PC-3 (cell line): ENCODE measurements at places on chromosomes 6 and 20. TPM values are rescaled to one million over a fixed set of nuclear protein-coding genes. Genes with fewer than 3 reads are reported as not detected.

GRCh38 chr6:15365273-15365687, 119.4 kb downstream of the JARID2 start:
- peak overlapping the region; percentile 19; the same call in 1 of the 2 replicates for H3K4me3 ChIP-seq
- H3K27ac ChIP-seq, result peak overlapping the region; percentile 6; the same call in 1 of the 2 replicates
- DNase-seq, result peak; percentile 71
- H3K27me3 ChIP-seq, result no peaks in the 10 kb centered on the region
- H3K36me3 ChIP-seq, result 0 out of 2 replicates have a peak, but pooled peaks cover 3% of the 10 kb centered on the region

DNA sequence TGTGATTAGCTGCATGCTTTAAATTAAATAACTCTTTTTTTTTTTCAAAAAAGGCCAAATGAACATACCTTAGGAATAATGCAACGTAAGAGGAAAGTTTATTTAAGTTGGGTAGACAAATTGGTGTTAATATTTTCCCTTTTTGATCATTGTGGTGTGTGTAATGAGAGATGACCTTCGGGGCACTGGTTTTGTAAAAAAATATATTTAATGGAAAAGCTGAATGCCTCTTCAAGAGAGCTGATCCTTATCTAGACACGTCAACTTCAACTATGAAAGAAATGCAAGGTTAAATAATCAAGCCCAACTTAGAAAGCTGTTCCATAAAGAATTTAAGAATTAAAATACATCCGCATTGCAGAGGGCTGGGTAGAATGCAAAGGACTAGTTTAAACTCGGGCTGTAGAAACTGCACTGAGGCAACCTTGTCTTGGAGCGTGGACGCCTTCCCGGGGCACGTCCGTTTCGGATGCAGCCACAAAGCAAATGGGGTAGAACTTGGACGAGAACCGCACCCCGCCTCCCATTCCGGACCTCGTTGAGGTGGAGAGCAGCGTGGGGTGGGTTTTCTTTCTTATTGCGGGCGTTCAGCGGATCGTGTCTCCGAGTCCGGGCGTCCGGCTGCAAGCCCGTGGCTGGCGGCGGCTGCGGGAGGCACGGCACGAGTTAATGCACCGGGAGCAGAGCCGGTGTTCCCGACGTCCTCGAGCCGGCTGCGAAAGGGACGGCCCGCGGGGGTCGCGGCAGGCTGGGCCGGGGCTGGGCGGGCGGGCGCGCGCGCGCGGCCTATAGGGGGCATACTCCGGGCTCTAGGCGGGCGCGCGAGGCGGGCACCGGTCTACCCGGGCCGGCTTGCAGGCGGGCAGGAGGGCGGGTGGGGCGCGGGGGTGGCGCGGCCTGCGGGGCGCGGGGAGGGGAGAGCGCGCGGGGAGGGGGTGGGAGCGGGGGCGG, 1.9 kb downstream of the JARID2 start:
- peak overlapping the region; percentile 73 for H3K27ac ChIP-seq
- H3K4me1 ChIP-seq, result peaks cover 34% of the 10 kb centered on the region
- no peaks in the 10 kb centered on the region for H3K36me3 ChIP-seq
- DNase-seq, result peak; percentile 37
- H3K4me3 ChIP-seq, result peak overlapping the region; percentile 78

- H3K4me1 ChIP-seq, result peaks cover 21% of the 10 kb centered on the region
- no peaks in the 10 kb centered on the region for H3K27me3 ChIP-seq
- H3K36me3 ChIP-seq, result peaks cover 23% of the 10 kb centered on the region
- H3K27ac ChIP-seq, result no peak overlapping the region
- H3K4me3 ChIP-seq, result no peak overlapping the region
These were observed 2.2 kb upstream of the ACAT2 start for GRCh38 chr6:159759645-159760044.

C2 gene
- 1.1 TPM in 1 of 2 replicates, not detected in the other for total RNA-seq

ARFRP1 gene
- total RNA-seq, result 71.2 and 73.5 TPM in 2 replicates

SRMS gene
- total RNA-seq, result 0.22 and 0.63 TPM in 2 replicates

GRCh38 chr20:36808317-36809257, 35.0 kb upstream of the DSN1 start:
- H3K4me3 ChIP-seq, result no peak overlapping the region
- no peaks in the 10 kb centered on the region for H3K27me3 ChIP-seq
- peak overlapping the region; percentile 63 for H3K27ac ChIP-seq
- H3K4me1 ChIP-seq, result peaks cover 14% of the 10 kb centered on the region

SYCP2 gene
- total RNA-seq, result 0.86 and 1.8 TPM in 2 replicates

DNA sequence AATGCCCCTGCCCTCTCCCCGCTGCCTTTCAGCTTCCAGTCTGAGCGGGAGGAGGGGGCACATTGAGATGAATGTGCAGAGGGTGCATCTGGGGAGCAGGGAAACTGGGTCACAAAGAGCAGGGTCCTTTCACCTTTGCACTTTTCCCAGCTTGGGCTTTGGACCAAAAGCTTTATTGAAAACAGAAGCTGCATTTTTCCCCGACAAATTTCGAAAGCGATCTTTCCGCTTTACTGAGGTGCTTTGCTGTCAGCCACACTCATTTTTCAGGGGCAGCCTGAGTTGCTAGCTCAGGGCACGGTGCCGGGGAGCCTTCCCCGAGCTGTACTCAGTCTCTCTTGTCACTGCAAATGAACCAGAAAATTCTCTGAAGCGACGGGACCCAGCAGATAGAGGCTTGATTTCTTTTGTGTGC, 283.7 kb upstream of the SOX4 start:
- no peaks in the 10 kb centered on the region for H3K27me3 ChIP-seq
- no peak overlapping the region for H3K27ac ChIP-seq
- no peaks in the 10 kb centered on the region for H3K4me1 ChIP-seq
- H3K36me3 ChIP-seq, result no peaks in the 10 kb centered on the region

- peak overlapping the region; percentile 97 for H3K27ac ChIP-seq
- H3K4me3 ChIP-seq, result peak overlapping the region; percentile 79
- no peaks in the 10 kb centered on the region for H3K36me3 ChIP-seq
- DNase-seq, result peak; percentile 95
These were observed 1.6 kb upstream of the ATXN1 start for GRCh38 chr6:16762550-16763477.

GRCh38 chr20:40797425-40797824, 108.4 kb upstream of the MAFB start:
- no peaks in the 10 kb centered on the region for H3K36me3 ChIP-seq
- H3K27me3 ChIP-seq, result peaks cover 43% of the 10 kb centered on the region; the same call in 1 of the 2 replicates
- H3K4me3 ChIP-seq, result no peak overlapping the region
- peak; percentile 37 for DNase-seq
- H3K27ac ChIP-seq, result no peak overlapping the region

KCNK15 gene
- 2.8 and 3.0 TPM in 2 replicates for total RNA-seq

ABRACL gene
- 35.8 and 37.6 TPM in 2 replicates for total RNA-seq

DNA sequence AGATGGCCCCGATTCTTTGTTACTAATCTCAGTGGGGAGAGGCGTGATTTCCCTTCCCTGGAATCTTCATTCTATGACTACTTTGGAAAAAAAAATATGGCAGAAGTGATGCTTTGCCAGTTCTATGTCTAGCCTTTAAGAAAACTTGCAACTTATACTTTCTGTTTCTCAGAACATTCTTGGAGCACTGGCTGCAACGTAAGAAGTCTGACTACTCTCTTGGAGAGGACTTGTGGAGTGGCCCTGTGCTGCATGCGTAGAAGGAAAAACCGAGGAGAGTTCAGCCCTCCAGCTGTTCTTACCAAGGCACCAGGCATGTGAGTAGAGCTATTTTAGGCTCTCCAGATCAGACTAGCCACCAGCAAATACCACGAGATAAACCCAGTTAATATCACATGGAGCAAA, 77.6 kb upstream of the STXBP5 start:
- no peaks in the 10 kb centered on the region for H3K36me3 ChIP-seq
- H3K27ac ChIP-seq, result peak overlapping the region; percentile 76
- no peaks in the 10 kb centered on the region for H3K27me3 ChIP-seq
- H3K4me3 ChIP-seq, result no peak overlapping the region
- no peak for DNase-seq
- H3K4me1 ChIP-seq, result peaks cover 8% of the 10 kb centered on the region

- no peaks in the 10 kb centered on the region for H3K27me3 ChIP-seq
- H3K4me1 ChIP-seq, result peaks cover 17% of the 10 kb centered on the region
- no peaks in the 10 kb centered on the region for H3K36me3 ChIP-seq
- no peak for DNase-seq
These were observed 12.7 kb downstream of the MYLK2 start for GRCh38 chr20:31831771-31832306.

GRCh38 chr6:20939161-20939775, 405.0 kb downstream of the CDKAL1 start:
- H3K4me3 ChIP-seq, result no peak overlapping the region
- DNase-seq, result no peak
- no peaks in the 10 kb centered on the region for H3K27me3 ChIP-seq
- no peaks in the 10 kb centered on the region for H3K4me1 ChIP-seq
- H3K27ac ChIP-seq, result no peak overlapping the region

GRCh38 chr6:145964948-145965366, 799 bp upstream of the SHPRH start:
- no peaks in the 10 kb centered on the region for H3K27me3 ChIP-seq
- peaks cover 10% of the 10 kb centered on the region; the same call in 1 of the 2 replicates for H3K4me1 ChIP-seq
- peak overlapping the region; percentile 78 for H3K4me3 ChIP-seq
- DNase-seq, result no peak

DNA sequence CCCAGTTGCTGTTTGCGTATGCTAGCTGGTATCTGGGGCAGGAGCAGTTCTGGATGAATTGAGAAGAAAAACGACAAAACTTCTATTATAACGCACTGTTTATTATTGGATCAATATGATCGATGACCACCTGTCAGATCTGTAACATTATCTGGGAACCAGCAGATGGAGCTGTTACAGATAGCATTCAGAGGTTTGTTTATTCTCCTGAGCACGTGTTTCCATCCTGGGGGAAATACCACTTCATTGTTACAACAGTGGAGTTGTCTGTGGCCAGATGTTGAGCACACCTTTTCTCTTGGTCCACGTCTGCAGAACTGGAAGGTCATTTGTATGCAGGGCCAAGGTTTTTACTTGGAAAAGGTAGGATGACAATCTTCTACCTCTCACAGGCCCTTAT, 16.0 kb upstream of the NKX2-2 start:
- DNase-seq, result peak; percentile 23
- no peaks in the 10 kb centered on the region for H3K4me1 ChIP-seq
- no peaks in the 10 kb centered on the region for H3K36me3 ChIP-seq
- H3K27ac ChIP-seq, result no peak overlapping the region
- no peak overlapping the region for H3K4me3 ChIP-seq

UBE2C gene
- 251 and 304 TPM in 2 replicates for total RNA-seq

- no peak for DNase-seq
- no peaks in the 10 kb centered on the region; the same call in 1 of the 2 replicates for H3K4me1 ChIP-seq
- no peak overlapping the region for H3K27ac ChIP-seq
These were observed 174.0 kb downstream of the MRPL14 start for GRCh38 chr6:43953256-43953655.

BANF2 gene
- not detected in 2 replicates for total RNA-seq

DNA sequence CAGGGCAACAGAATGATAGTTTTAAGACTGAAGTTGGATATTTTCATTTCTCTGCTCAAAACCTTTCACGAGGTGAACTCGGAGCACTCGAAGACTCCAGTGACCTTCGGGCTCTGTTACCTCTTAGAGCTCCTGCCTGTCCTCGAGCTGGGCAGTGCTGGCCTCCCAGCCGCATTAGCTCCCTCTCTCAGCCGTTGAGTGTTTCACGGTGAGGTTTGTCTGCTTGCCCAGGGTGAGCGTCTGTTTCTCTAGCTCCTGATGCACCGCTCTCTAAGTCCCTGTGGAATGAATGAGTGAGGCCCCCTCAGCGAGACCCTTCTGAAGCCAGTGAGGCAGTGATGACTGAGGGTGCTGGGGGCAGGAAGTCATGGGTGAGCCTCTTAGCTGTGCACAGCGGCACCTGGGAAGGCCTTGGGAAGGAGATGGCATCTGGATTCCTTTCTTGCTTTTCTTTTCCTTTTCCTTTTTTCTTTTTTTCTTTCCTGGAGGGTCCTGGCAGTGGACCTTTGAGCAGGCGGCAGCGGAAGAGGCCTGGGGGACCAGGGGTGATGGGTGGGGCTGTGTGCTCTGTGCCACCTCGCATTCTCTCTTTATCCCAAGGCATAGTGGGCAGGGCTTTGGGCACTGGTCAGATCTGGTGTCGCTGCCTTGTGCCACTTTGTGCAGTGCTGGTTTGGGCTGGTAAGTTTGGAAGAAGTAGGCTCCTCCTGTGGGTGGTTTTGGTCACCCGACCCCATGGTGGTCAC, 2.2 kb downstream of the PSMG4 start:
- no peak overlapping the region for H3K27ac ChIP-seq
- H3K36me3 ChIP-seq, result peaks cover 13% of the 10 kb centered on the region
- DNase-seq, result peak; percentile 8
- H3K27me3 ChIP-seq, result no peaks in the 10 kb centered on the region

CNR1 gene
- total RNA-seq, result not detected in 2 replicates
